Smooth muscle cell of the umbilical artery (primary cell): ENCODE measurements at places on chromosomes 1 and 21. TPM values are rescaled to one million over a fixed set of nuclear protein-coding genes. Genes with fewer than 3 reads are reported as not detected.

LRRC53 gene
- total RNA-seq = not detected in 2 replicates

BRINP2 gene
- under 0.01 and 0.05 TPM in 2 replicates for total RNA-seq

TRAF5 gene
- total RNA-seq = 24.3 and 27.5 TPM in 2 replicates

GLUL gene
- total RNA-seq = 95.9 and 142 TPM in 2 replicates

S100A1 gene
- under 0.01 TPM in 1 of 2 replicates, not detected in the other for total RNA-seq

FAM163A gene
- 0.05 TPM in 1 of 2 replicates, not detected in the other for total RNA-seq

RGS4 gene
- total RNA-seq = 173 and 822 TPM in 2 replicates

CFHR4 gene
- total RNA-seq = not detected in 2 replicates

C1QB gene
- total RNA-seq = not detected in 2 replicates

RGS18 gene
- total RNA-seq = not detected in 2 replicates

KCNAB2 gene
- total RNA-seq = 3.9 and 7.2 TPM in 2 replicates

ARHGEF10L gene
- 15.4 and 22.3 TPM in 2 replicates for total RNA-seq

NTMT2 gene
- total RNA-seq = not detected in 2 replicates

PAPPA2 gene
- total RNA-seq = 13.6 and 15.4 TPM in 2 replicates

NAXE gene
- total RNA-seq = 51.7 and 57.9 TPM in 2 replicates

HSF2BP gene
- total RNA-seq = 2.0 and 3.6 TPM in 2 replicates

KIF14 gene
- total RNA-seq = 0.89 and 8.8 TPM in 2 replicates
